ENCODE measurements at places on chromosomes 5 and 9.

GRCh38 chr5:112306956-112307355 lies 112.1 kb downstream of the EPB41L4A start:
- no peak for DNase-seq

DNA sequence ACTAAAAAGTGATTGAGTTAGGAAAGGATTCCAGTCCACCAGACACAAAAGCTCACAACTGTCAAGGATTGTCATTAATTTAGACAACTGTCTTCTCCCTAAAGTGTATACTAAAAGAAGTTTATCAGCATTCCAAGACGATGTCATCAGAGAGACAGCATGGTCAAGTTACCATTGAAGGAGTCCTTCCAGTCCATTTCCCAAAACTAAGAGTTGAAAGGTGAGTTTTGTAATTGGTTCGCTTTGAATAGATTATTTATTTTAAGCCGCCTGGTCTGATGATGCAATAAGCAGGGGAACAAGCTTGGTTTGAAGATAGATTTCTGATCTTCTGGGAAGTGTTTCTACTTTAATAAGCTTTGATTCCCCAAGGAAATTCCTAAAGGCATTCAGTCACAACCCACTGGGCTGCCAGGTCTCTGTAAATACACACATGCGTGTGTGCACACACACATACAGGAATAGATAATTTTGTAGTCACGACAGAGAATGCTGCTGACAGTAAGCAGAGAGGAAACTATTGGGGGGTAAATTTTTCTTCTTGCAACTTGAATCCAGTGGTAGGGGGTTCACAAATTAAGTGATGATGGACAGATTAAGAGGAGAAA lies 234.8 kb downstream of the PIK3R1 start:
- DNase-seq: no peak

- no peak for DNase-seq
Observed at GRCh38 chr5:31083364-31083763, 110.1 kb upstream of the CDH6 start.

DNA sequence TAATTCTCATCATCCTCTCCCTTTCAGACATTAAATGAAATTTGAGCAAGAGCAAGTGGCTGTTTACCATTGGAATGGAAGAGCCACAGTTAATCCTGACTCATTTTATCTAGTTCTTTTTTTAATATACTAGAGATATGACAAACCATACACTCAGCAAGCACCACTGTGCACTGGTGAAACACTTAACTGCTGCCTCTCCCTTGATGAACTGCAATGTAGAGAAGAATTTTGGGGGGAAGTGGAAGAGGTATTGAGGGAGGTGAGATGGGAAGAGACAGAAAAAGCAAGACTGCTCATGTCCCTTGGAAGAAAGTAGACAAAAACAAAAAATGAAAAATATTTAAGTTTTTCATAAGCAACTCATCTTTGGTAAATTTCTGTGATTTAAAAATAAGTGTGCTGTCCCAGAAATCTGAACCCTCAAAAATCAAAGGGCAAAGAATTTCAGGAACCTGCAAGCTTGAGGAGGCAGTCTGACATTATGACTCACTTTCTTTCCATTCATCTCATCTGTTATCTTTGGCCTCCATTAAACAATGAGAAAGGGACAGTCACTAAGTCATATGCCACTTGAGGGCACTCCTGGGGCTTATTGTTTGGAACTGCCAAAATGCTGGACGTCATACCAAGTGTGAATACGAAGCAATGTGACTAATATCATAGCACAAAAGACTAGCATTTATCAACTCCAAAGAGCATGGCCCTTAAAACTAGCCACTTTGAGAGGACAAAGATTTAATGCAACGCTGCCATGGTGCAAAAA lies 566.8 kb upstream of the DMAC1 start:
- no peak for DNase-seq

GRCh38 chr5:149182241-149182640 lies 40.9 kb downstream of the ABLIM3 start:
- DNase-seq: no peak

All from activated gamma-delta T cell treated with Interleukin-2 at 50 U/mL for 16 hours (primary cell).